Stimulated activated CD4-positive, alpha-beta T cell treated with anti-CD3 and anti-CD28 coated beads, Interleukin-12 subunit alpha, Interleukin-12 subunit beta, amount 100 ng/mL, for 24 hours (primary cell): ENCODE measurements at places on chromosomes 2 and 18.

GRCh38 chr18:11175266-11175979, 26.1 kb upstream of the PIEZO2 start:
- DNase-seq: no peak

DNA sequence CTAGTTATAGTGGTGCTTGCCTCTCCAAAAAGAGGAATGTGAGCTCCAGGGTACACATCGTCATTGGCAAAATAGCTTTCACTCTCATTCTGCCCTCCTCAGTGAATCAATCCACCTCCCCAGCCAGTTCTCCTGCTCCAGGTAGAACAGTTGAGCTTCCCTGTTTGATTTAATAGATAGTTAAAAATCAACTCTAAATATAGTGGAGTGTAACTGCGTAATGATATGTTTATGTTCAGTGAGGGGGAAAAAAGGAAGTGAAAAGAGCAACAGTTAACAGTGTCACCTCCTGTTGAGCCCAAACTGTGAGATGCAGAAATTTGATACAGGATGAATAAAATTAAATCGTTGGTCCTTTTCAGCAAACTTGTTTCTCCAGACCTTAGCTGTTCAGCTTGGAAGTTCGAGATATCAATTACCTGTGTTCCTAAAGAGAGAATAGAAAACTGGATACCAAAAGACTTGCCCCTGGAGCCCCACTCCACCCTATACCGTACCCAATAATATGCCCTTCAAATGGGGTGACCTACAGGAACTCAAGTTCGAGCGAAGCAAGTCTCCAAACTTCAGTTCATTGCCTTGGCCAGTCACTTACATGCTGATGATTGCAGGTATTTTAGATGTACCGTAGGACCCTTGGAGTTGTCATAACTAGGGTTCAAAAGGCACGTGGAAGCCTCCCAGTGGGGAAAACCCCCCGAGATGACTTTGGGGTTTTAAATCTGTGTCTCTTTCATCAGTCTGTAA, 708.4 kb downstream of the RNF144A start:
- DNase-seq: no peak

DNA sequence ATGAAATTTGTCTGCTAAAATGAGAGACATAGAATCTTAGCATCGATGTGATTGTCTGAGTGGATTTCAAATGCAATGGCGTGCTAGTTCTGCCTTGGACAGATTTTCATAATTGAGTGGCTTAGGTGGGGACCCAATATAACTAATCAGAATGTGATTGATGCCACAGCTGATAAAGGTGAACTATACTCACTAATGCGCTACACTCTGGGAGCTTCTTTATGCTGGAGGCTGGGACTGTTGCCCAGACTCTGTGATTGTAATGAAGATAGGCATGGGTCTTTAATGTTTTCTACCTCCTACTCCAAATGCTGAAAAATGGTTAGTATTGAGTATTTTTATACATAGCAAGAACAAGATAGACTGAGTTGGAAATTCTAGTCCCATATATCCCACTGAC, 339.5 kb upstream of the SLC39A10 start:
- DNase-seq: no peak

DNA sequence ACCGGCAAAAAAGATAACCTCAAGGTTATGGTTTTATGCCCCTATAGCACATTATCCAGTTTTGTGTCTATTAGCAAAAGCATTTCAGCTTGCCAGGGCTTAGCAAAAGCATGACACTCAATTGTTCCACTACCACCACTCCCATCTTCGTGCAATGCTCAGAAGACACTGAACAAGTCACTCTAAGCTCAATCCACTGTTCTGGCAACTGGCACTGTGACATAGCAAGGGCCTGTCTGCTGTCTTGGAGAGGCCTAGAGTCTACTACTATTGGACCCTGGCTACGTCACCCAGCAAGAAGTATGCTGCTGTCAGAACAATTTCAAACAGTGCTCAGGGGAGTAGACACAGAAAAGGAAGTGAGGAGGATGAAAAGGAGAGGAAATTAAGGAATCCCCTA, 103.5 kb upstream of the PPP1CB start:
- DNase-seq: no peak

- DNase-seq: no peak
These were observed 70.3 kb downstream of the ASB1 start for GRCh38 chr2:238496756-238497609.

- DNase-seq: no peak
These were observed 53.1 kb downstream of the CAB39 start for GRCh38 chr2:230765611-230766300.

DNA sequence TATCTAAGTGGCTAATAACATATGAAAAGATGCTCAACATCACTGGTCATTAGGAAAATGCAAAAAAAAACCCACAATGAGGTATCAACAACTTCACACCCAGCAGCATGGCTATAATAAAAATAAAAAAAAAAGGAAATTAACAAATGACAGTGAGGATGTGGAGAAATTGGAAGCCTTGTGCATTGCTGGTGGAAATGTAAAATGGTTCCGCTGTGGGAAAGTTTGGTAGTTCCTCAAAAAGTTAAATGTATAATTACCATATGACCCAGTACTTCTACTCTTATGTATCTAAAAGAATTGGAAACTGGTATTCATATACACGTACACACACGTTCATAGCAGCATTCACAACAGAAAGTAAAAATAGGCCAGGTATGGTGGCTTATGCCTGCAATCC, 15.5 kb upstream of the CACNB4 start:
- no peak for DNase-seq

GRCh38 chr2:60530660-60531281, 22.7 kb downstream of the BCL11A start:
- DNase-seq: no peak

DNA sequence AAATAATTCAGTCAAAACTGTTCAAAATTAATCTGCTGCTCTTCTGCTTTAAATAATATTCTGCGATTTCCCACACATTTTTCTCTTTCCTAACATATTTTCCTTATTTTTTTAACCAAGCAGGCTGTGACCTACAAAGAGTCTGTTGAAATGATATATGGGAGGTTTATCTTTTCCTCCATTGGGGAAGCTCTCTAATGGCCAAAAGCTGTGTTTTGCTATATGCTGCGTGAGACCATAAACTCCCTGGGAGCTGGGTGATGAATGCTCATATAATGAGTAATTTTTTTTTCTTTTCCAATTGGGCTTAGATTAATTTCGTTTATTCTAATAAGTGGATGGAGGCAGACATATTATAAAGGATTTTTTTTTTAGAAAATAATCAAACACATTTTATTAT, 72.2 kb upstream of the MAP2 start:
- DNase-seq: no peak

GRCh38 chr18:55097456-55098170, 138.4 kb upstream of the CCDC68 start:
- DNase-seq: no peak

DNA sequence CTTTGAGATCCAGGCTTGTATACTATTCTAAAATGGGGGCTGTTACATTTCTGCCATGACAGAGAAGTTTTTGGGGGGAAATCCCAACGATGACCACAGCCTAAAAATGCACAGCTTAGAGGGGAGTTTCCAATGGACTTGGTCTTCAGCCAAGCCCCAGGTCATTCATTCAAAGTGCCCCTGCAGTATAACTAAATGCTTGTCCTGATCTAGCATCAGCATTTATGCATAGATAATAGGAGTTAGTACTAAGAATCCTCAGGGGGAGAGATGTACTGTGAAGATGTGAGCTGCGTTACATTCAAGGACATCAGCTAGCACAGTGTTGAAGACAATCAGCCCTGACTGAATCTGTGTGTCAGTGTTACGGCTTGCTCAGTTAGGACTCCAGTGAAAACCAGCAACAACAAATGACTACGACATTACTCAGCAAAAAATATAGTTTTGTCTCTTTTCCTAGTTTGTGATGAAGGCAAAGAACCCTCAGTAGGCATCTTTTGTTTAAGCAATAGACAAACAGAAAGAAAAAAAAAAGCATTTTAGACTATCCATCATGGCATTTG, 160.9 kb downstream of the ZEB2 start:
- no peak for DNase-seq

DNA sequence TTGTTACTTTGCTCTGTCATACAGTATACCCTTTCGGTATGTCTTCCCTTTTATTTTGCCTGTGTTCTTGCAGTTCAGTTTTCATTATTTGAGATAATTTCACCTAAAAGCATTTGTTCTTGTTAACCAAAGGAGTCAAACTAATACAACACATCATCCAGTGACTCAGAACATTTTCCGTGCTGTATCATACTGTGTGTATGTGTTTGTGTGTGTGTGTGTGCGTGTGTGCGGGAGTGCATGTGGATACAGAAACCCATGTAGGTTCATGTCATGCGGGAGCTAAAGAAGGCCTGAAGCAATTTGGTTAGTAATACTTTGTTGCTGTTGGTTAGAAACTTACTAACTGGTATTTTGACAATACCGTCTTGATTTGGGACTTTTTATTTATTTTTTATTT, 60.0 kb downstream of the CEP192 start:
- DNase-seq: no peak

DNA sequence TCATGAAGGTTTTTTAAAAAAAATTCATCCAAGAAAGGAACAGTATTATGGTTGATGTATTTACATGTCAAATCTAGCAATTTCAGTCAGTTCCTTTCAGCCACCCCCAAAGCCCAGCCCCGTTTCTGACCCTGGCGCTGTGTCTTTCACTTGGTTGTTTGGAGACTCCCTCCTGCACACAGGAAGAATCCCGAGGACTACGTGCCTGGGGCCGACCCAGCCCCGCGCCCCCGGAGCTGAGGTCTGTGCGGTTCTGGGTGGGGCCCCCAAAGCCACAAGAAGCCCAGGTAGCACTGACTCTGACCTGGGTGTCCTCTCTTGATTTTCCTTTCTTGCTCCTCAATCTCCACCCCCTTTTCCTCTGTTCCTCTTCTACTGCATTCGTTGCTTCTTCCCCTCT, 49.1 kb downstream of the TRAPPC12 start:
- DNase-seq: no peak

- no peak for DNase-seq
These were observed 215.9 kb downstream of the IRS1 start for GRCh38 chr2:226583715-226584114.

- DNase-seq: no peak
These were observed 432.7 kb downstream of the TMX3 start for GRCh38 chr18:68282232-68282631.

- DNase-seq: no peak
These were observed 654 bp upstream of the MARCHF7 start for GRCh38 chr2:159711562-159712142.

DNA sequence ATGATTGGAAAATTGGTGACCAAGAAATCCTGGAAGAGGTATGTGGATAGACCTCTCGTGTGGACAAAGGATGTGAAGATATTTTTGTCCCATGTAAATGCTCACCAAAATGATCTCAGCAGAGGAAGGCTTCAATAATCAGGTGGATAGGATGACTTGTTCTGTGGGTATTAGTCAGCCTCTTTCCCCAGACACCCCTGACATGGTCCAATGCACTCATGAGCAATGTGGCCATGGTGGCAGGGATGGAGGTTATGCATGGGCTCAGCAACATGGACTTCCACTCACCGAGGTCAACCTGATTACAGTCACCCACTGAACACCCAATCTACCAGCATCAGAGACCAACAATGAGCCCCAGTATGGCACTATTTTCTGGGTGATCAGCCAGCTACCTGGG, 20.2 kb downstream of the CHRNA1 start:
- DNase-seq: no peak

DNA sequence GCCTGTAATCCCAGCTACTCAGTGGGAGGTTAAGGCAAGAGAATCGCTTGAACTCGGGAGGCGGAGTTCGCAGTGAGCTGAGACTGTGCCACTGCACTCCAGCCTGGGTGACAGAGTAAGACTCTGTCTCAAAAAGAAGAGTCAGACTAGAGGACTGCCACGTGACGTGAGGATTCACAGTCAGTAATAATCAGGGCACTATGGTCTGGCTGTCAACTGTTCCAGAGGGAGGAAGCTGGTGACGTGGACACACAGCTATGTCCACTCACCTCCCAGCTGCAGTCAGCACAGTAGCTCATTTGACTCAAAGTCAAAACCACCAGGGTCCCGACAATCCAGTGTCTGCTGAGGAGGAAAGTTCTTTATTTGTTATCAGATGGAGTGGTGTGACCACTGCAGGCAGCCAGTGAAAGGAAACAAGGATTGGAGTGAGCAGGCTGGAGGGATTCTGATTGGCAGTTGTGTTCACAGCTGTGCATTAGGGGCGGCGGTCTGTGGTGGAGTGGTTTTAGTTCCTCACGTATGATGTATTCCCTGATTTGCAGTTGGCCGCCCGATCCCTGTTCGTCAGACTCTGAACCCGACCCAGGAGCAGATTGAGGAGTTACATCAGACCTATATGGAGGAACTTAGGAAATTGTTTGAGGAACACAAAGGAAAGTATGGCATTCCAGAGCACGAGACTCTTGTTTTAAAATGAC, 37.9 kb downstream of the MOGAT1 start:
- DNase-seq: no peak

GRCh38 chr2:164981217-164981990, 26.1 kb upstream of the SLC38A11 start:
- DNase-seq: no peak

- no peak for DNase-seq
These were observed 8.0 kb downstream of the AGXT start for GRCh38 chr2:240876475-240877251.

- DNase-seq: no peak
These were observed 142.6 kb upstream of the SPRED2 start for GRCh38 chr2:65574993-65575392.
